Stimulated activated CD8-positive, alpha-beta memory T cell treated with anti-CD3 and anti-CD28 coated beads, Interleukin-7, amount 100 ng/mL, for 1 hour (primary cell): ENCODE measurements at places on chromosomes 3 and 15.

- no peak for DNase-seq
Observed at GRCh38 chr3:197317250-197317963, 19.0 kb upstream of the DLG1 start.

GRCh38 chr3:64685800-64686445 lies 1.9 kb downstream of the ADAMTS9 start:
- no peak for DNase-seq

GRCh38 chr3:177451301-177451750 lies 254.0 kb upstream of the TBL1XR1 start:
- no peak for DNase-seq

DNA sequence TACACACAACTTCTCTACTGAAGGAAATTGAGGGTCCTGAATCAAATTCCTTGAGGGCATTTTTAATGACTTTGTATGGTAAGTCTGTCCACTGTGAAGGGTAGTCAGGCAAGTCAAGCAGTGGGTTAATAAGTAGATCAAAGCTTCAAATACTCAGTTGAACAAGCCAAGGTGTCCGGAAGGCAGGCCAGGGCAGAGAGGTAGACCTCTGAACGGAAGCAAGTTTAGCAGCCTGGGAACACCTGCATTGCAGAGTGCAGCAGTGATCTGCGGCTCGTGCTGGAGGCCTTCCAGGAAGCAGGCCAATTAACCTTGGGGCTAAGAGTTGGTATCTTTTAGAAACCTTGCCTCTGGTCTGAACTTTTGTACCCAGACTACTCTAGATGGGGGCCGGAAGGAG lies 143.8 kb downstream of the LRTM1 start:
- no peak for DNase-seq

DNA sequence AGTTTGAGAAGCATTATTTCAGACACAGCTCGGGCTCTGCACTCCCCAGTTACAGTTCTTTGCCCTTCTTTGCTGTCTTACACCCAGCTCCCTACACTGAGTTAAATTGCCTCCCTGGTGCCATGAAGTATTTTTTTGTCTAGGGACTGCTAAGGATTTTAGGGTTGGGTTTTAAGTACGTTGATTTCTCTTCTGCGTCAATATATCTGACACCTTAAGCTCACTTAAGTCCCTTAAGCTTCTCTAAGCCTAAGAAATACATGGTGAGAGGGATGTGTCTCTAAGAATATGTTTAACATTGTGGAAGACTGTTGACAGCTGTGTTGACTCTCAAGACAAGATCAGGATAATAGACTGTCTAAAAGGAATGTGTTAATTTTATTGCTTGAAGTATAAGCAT lies 400.5 kb downstream of the PTPRG start:
- DNase-seq, result no peak

DNA sequence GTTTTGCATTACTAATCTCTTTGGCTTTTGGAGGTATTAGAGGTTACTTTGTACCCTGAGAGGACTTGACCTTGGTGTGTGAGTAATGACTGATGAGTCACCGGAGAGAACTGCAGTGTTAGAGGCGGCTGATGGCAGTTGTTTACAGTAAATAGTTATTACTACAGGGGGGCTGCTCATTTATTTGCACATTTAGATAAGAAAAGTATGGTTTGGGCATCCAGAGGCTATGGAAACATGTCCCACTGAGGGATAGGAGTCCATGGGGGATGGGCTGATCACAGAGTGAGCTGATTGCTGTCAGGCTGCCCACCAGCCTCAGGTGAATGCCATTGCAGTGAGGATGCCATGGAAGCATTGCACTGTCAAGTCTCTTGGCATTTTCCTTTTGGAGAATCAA lies 17.3 kb upstream of the STAC start:
- no peak for DNase-seq

- no peak for DNase-seq
Observed at GRCh38 chr3:148968321-148968720, 23.0 kb upstream of the GYG1 start.

GRCh38 chr3:138036572-138036971 lies 26.6 kb downstream of the CLDN18 start:
- DNase-seq, result no peak

DNA sequence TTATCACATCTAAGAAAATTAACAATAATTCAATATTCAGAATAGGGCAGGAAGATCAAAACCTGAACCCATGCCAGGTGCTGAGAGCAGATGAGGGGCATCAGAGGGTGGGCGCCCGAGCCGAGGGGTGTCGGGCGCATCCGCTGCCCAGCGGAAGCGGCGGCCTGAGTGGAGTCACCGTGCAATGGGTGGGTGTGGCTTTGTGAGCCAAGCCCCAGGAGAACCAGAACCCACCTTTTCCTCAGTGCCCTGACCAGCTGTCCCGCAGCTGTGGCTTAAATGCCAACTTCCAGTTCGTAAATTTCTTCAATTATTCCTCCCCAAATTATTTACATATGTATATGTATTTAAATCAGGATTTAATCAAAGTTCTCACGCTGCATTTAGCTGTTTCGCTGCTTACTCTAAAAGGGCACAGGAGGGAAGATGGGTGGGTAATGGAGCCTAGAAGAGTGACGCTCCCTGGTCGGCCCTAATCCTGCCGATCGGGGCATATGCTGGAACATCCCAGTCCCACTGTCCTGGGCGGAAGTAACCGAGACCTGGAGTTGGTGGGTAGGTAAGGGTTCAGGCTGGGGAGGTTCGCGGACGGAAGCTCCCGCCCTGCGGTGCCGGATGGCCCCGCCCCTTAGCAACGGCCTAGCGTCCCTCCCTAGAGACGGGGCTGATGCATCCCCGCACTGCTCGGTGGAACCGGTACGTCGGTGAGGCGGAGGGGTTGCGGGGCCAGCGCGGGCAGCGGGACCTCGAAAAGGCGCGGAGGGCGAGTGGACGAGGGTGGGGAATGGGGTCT lies 1.3 kb downstream of the DNAH1 start:
- peak; percentile 52 for DNase-seq

DNA sequence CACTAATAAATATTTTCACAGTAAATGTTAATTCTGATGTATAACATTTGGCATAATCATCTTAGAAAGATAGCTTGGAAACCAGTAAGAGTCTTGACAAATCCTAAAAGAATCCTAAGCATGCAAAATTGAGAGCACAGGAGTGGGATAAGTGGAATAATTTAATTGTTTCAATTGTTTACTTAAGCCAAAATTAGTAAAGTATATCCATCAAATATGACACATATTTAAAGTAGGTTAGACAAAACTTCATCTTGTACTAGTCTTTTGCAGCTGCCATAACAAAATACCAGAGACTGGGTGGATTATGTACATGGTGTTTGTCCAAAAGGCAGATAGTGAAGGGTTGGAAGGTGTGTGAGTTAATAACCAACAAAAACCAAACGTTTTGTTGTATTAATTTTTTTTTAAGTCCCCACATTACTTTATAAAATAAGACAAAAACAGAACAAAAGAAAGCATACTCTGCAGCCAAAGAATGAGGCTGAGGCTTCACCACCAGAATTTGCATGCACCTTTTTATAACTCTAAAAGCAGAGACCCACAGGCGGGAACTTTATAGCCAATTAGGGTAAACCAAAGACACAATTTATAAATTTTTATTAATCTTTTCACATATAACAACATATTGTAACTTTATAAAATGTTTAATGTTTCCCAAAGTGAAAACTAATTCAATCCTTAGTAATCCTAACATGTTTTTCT lies 41.9 kb upstream of the CD200R1L start:
- DNase-seq, result no peak

GRCh38 chr15:69601711-69602504 lies 149.3 kb downstream of the RPLP1 start:
- no peak for DNase-seq

- DNase-seq, result no peak
Observed at GRCh38 chr3:124847051-124847450, 40.1 kb downstream of the ITGB5 start.

DNA sequence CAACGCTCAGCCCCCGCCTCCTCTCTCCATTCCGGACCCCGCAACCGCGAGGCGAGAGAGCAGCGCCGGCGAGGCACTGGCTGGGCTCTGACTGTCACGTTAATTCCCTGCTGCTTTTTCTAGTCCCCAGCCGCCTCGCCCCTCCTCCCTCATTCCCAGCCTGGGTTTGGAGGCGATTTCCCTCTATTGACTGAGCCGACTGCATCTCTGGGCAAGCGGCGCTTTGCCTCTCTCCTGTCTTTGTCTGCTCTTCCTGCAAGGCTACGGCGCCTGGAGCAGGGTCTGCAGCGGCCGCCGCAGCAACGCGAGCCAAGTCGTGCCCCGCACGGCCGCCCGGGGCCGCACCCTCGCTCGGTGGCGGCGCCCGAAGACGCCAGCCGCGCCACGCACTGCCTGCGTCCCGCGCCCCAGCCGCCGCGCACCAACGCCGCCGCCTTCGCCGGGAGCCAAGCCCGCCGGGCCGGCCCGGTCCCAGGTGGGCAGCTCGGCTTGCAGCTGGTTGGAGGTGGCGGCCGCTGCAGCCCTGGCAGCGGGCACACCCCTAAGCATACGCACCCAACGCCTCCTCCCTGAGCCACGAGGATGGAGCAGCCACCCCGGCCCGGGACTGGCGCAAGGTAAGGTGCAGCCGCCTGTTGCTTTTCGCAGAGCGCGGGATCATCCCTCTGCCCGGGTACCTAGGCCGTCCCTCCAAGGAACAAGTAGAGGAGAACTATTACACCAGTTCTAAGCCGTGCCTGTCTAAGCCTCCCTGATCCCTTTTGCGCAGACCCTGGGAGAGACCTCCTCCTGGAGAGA lies at the start of gene LRRC3B:
TSS of gene LRRC3B (plus strand) at position 152 of the 798 bp plus-strand sequence. CDS start 86,901 bp downstream, outside the sequence.
- no peak for DNase-seq

DNA sequence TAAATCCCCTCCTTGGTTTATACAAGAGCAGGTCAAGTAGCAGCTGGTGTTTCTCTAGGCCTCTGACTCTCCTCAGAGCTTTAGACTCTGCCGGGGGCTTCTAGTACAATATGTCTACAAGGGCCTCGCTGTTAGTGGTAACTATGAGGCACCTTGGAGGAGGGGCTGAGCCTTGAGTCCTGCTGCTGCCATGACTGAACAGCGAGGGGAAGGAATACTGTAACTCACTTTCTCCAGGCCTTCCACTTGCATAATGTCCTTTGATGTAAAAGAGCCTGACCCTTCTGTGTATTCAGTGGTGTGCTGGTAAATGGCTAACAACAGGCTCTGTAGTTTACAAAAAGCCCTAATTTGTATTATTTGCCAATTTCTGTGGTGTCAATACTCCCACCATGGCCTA lies 27.8 kb downstream of the DRD3 start:
- DNase-seq, result no peak

GRCh38 chr3:176994891-176995781 lies 202.1 kb downstream of the TBL1XR1 start:
- DNase-seq, result no peak

DNA sequence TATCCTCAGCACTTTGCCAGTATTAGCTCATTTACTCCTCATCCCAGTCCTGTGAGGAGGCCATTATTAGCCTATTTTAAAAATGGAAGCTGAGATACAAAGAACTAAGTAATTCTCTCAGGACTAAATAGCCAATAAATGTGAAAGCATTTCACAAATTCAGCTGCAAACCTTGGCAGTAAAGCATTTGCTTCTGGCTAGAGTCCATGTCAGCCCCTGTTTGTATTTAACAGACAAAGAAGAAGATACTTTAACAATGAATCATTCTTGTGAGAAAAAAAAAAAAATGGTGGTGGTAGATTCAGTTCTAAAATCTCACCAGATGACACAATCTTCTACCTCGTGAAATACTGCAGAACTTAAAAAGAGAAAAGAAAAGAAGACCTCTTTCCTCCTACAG lies 85.0 kb upstream of the CNTN6 start:
- DNase-seq, result no peak

GRCh38 chr3:111677007-111677392 lies 81.9 kb upstream of the ZBED2 start:
- no peak for DNase-seq

GRCh38 chr3:116331380-116331779 lies 113.9 kb downstream of the LSAMP start:
- DNase-seq, result no peak

DNA sequence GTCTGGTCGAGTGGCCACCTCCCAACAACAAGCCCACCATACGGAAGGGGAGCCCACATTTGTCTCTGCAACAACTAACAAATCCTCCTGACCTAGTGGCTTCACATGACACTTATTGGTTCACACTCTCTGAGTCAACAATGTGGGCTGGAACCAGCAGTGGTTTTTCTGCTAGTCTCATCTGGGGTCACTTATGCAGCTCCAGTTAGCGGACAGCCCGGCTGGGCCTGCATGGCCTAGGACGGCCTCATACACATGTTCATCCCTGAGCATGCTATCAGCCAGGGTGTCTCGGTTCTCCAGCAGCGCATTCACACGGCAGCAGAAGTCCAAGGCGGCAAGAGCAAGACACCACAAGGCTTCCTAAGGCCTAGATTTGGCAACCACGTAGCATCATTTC lies 281.7 kb downstream of the XXYLT1 start:
- DNase-seq, result no peak

- DNase-seq, result no peak
Observed at GRCh38 chr15:32003558-32003957, 26.8 kb upstream of the CHRNA7 start.

DNA sequence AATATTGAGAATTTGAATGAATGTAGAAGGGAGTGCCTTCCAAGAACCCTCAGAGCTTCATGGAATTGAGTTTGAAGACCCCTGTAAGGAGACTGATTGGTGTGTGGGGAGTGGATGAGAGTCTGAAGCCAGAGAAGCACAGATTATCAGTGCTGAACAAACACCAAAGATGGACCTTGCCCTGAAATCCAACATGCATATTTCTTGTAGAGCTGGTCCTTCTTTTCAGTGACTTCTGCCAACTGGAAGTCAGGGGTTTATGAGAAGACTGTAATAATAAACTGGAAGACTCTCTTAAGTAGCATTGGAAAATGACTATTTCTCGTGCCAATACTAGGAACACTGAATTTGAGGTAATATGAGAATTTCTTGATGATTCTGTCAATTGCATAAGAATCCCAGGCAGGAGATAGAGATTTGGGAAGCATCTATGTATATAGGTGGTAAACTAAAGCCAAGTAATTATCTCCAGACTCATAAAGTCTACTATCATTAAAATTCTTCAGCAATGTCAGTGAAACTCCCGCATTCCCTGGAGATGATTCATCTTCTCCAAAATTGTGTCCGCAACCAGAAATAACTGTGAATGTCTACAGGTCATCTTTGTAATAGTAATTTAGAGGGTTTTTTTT lies 213.8 kb downstream of the IL5RA start:
- DNase-seq, result no peak

DNA sequence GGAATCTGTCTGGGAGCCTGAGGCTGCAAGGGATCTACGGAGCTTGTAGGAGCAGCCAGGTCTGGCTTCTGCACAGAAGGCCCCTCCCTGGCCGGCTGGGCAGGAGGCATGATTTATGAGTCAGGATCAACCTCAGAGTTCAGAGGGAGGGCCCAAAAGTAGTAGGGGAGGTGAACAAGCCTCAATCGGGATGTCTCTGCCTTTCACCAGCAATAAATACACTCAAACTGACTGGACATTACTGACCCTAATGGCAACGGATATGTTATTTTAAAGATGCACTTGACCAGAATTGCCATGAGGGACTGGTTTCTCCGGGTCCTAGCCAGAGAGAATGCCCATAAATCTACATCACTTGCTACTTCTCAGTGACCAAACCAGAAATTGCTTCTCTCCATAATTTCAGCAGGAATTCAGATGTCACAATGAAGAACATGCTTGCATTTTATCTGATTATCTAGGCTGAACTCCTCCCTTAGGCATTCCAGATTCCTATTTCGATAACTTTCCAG lies 109.6 kb upstream of the LMOD3 start:
- DNase-seq, result no peak

- DNase-seq, result no peak
Observed at GRCh38 chr3:189249987-189250386, 78.2 kb downstream of the TPRG1 start.

GRCh38 chr3:182925330-182925943 lies 54.9 kb downstream of the DCUN1D1 start:
- no peak for DNase-seq
